HT1080 (cell line): ENCODE measurements at places on chromosomes 12 and 14. TPM values are rescaled to one million over a fixed set of nuclear protein-coding genes. Genes with fewer than 3 reads are reported as not detected.
A peak's percentile ranks its signal among the peaks of the same experiment; 100 is the strongest.

GRCh38 chr12:64665514-64665913 lies 55.2 kb downstream of the RASSF3 start:
- DNase-seq = no peak

DNA sequence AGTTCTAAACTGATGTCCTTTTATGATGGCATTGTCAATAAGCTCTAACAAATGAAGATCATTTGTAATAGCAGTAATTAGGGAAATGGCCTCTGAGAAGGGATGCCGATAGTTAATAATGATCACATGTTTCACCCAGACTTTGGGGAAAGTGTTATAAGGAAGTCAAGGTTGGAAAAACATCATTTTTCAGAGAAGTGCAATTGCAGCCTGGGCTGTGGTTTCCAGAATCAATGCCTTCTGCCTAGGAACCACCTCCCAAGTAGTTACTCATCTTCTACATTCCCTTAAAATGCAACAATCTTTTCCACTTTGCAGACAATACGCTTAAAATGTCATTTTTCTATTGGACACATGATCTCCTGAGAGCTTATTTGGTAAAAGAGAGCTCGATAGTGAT lies 879 bp downstream of the EDDM3A start:
- DNase-seq = no peak

DNA sequence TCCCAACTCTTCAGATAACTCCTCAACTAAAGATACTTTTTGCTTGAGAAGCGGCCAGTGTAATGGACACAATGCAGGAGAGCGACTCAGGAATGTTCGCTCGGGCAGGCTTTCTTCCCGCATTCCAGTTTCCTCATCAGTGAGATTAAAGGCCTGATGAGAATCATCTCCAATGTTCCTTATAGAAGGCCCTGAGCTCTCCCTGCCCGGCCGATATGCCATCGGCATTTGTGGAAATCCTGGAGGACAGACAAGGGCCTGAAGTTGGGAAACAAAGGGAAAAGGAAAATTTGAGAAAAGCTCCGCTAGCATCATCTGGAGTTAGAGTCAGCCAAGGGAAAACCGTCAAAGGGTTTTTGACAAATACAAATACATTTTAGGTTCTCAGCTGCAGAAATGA lies 38.0 kb upstream of the FOXN3 start:
- DNase-seq = no peak

Gene TNS2
- total RNA-seq = 29.1 and 32.5 TPM in 2 replicates

GRCh38 chr12:91382081-91382543 lies 199.5 kb upstream of the DCN start:
- peak; percentile 59 for DNase-seq

Gene SVOP
- 0.06 and 0.07 TPM in 2 replicates for total RNA-seq

Gene SDR9C7
- total RNA-seq = not detected in 2 replicates

- DNase-seq = peak; percentile 47
These were observed 216.8 kb downstream of the ZFP36L1 start for GRCh38 chr14:68576031-68576430.

Gene KERA
- not detected in 2 replicates for total RNA-seq

DNA sequence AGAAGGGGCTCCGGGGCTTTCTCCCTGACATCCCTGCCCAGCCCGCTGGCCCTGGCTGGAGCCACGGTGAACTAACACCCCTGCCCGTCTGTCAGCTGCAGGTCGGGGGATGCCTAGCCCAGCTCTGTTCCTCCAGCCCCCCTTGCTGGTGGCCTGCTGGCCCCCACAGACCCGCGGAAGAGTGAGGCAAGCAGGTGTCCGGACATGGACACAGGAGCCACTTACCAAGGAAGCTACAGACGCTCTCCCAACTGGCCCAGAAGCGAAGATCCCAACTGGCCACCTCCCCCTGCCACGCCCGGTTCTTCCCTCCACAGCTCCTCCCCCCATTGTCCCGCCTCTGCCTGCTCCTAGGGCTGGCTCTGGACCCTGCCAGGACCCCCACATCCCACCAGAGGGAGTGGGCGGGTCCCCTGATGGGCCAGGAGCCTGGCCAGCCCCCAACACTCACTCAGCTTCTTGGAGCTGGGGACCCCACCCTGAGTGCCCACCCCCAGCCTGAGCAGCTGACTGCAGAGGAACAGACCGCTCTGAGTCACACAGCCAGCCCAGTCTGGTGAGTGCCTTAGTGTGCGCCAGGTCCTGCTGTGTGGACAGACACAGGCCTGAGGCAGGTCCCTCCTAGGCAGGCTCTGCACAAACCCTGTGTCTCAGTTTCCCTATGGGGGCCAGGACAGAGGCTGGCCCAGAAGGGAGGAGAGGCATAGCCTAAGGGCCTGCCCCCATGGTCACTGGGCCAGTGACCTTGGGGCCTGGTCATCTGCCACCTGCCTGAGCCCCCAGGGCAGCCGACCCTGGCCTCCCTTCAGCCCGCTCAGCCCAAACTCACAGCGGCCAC lies 7.7 kb downstream of the AHNAK2 start:
- peak; percentile 98 for DNase-seq

Gene APEX1
- 139 and 207 TPM in 2 replicates for total RNA-seq

Gene ULK1
- 1.8 and 4.6 TPM in 2 replicates for total RNA-seq

DNA sequence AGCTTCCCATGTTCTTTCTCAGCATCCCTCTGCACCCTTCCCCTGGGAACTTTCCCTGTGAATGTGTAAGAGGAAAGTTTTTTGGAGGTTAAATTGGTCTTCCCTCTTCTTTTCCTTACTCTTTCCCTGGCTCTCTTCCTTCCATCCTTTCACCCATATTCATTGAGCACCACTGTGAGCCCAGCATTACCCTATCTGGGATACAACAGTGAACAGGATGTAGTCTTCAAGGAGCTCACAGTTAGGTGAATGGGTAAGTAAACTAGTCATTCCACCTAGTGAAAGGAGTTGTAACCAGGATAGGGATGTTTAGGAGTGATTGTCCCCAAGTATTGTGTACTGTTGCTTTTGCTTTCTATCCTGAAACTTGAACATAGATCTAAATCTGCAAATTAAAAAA lies 123.8 kb downstream of the MYRFL start:
- no peak for DNase-seq

GRCh38 chr12:65126482-65126881 lies 5.4 kb upstream of the WIF1 start:
- DNase-seq = no peak

DNA sequence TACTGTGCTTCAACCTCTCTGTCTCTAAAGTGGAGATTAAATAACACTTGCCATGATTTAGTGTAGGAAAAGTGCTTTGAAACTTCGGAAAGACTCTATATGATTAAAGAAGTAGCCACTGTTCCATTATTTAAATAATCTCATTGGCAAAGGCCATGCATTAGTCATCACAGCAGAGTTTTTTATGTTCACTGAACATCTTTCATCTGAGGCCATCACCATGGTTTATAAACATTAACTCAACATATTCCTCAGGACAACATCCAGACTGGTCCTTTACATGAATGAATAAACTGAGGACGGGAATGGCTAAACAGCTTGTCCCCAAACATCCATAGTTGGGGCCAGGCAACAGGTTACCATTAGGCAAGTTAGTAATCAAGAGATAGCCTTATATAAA lies 124.6 kb upstream of the FRMD6 start:
- peak; percentile 34 for DNase-seq

DNA sequence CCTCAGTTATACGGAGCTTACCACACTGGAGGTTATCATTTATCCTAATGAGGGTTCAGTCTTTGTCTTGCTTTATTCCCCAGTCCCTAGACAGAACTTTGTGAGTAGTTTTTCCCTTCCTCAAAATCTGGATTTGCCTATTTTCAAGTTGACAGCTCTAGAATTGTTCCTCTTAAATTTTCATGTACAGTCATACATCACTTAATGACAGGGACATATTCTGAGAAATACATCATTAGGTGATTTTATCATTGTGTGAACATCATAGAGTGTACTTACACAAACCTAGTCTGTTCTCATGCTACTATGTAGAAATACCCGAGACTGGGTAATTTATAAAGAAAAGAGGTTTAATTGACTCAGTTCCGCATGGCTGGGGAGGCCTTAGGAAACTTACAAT lies 3.1 kb downstream of the PRKAB1 start:
- DNase-seq = no peak

GRCh38 chr14:85960756-85961155 lies 430.8 kb downstream of the FLRT2 start:
- DNase-seq = no peak

DNA sequence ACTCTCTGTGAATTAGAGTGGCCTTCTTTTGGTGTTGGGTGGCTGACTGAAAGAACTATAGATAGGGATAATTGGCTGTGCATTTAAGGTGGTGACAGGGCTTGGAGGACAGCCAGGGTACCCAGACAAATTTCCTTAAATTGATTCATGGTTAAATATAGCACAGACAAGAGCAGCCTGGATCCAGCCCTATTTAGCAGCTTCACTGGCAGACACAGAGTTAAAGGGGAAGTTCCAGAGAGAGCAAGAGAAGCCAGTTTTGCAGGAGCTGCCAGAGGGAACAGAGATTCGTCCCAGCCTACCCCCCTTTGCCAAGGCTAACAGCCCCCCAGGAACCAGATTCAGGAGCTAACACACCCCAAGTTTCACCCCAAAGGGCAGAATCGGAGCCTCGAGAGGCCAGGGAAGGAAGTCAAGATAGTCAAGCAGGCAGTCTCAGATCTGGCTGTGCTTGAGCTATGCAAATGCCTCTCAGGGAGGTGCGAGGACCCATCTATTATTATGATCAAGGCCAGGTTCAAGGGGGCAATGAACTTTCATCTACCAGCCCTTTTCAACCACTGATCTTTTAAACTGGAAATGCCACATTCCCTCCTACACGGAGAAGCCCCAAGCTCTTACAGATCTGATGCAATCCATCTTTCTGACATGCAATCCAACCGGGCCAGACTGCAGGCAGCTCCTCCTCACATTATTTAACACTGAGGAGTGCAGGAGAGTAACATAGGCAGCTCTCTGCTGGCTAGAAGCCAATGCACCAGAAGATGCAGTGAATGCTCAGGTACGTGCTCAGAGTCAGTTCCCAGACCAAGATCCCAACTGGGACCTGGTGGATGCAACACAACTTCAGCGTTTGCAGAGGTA lies 58.2 kb downstream of the DHRS2 start:
- no peak for DNase-seq

DNA sequence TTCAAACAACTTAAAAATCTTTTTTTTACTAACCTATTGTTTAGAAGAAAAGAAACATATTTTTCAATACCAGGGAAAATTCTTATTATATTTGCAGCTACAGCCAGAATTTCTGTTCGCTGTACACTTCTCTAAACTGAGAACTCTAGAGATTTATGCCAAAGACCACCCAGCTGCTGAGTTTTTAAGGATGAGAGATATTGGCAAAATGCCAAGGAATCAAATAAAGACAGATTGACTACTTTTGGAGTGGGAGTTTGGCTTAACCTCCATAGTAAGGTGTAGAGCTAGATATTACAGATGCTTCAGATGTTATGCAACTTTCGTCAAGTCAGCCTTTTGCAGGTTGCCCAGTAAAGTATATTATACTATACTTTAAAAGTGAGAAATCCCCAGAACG lies 71.8 kb downstream of the TTLL5 start:
- no peak for DNase-seq

- no peak for DNase-seq
These were observed 326.8 kb upstream of the RTL1 start for GRCh38 chr14:101230161-101230850.

GRCh38 chr12:121536899-121537813 lies 43.7 kb downstream of the KDM2B start:
- DNase-seq = peak; percentile 48

DNA sequence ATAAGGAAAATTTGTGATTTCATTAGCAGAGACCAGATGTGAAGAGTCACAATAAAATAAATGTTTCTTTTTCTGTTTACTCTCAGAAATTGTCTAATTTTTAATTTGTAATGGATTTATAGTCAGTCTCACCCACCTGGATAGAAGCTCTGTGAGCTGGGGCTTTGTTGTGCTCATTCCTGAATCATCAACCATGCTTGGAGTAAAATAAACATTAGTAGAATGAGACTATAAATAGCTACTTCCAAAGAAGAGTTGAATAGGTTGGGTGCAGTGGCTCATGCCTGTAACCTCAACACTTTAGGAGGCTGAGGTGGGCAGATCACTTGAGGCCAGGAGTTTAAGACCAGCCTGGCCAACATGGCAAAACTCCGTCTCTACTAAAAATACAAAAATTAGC lies 185.3 kb upstream of the FBXO33 start:
- DNase-seq = no peak

DNA sequence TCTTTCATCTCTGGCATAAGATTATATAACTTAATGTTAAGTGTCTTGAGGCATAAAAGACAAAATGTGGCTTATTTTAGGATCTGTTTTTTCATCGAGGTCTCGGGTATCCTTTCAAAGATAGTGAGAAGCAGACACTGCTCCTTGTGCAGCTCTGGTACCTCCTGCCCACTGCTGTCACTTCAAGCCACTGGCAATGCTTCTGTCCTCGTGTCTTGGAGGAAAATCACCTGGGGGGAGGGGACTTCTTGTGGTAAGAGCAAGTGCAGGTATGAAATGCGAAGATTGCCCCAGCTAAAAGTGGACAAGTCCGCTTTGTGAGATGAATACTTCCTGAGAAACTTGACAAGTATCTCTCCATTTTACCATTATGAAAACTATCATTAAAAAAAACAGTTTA lies 37.8 kb upstream of the DYNC1H1 start:
- no peak for DNase-seq

DNA sequence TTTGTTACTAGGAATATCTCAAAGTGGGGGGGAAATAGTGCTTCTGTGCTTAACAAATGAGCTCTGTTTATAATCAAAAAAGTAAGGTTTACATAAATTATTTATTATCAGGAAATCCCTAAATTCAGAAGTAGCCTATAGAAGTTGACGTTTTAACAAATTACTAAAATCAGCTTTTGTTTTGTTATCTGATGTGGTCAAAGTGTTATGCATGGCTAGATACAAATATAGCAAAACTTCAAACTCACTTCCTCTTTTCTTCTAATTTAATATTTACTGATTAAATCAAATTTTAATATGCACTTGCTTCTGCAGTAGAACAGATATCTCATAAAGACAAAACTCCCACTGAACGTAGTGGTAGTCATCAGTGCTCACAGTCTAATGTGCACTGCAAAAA lies 47.5 kb downstream of the GARIN6 start:
- DNase-seq = no peak

GRCh38 chr14:35534208-35534872 lies 376 bp downstream of the INSM2 start:
- no peak for DNase-seq

Gene FAM186B
- total RNA-seq = 0.17 and 0.64 TPM in 2 replicates

Gene DHRS2
- 5,417 and 5,493 TPM in 2 replicates for total RNA-seq

DNA sequence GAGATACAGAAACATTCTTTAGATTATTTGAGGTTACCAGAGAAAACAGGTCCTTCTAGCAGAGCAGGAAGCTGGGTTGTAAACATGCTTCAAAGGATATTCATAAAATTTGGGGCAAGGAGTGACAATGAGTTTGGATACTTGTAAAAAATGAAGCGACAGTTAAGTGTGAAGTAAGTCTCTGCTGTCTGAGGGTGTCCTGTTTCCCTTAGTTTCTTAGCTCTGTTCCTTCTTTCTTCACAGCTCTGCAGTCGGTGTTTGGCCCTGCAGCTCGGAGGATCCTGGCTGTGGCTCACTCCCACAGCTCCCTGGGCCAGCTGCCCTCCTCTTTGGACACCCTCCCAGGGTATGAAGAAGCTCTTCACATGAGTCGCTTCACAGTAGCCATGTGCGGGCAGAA lies 10.8 kb downstream of the TMEM52B start:
- DNase-seq = no peak
